Muscle of back (tissue), 13 donors: ENCODE measurements at places on chromosomes 16 and 17.
A peak's percentile ranks its signal among the peaks of the same experiment; 100 is the strongest.

GRCh38 chr17:81348097-81349055 is 46.9 kb upstream of the BAHCC1 start:
- DNase-seq, result no peak

GRCh38 chr17:49218941-49219913 is 8.7 kb downstream of the ABI3 start:
- DNase-seq, result no peak

- DNase-seq, result no peak
These were observed 68.1 kb downstream of the NDEL1 start for GRCh38 chr17:8503807-8504206.

- no peak for DNase-seq
These were observed 5.8 kb upstream of the OGFOD3 start for GRCh38 chr17:82424001-82424862.

DNA sequence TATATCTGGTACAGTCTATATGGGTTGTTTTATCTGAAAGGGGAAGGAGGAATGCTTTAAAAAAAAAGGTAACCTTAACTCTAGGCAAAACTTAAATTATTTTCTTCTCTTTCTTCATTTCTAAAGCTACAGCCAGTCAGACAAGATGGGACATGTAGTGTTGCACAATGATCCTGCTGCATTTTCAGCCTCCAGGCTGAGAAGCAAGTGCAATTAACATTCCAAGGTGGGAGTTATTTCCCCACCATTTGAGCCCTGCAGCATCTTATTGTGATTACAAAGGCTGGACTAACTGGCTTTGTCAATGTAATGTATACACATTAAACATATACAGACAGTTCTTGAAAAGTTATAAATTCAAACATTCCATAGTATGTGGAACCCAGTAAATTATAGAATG is 22.6 kb upstream of the NF1 start:
- no peak for DNase-seq

- peak; percentile 46 for DNase-seq
These were observed 13.9 kb downstream of the HAGH start for GRCh38 chr16:1812732-1813163.

GRCh38 chr16:65125871-65126270 is 4.0 kb upstream of the CDH11 start:
- DNase-seq, result no peak

DNA sequence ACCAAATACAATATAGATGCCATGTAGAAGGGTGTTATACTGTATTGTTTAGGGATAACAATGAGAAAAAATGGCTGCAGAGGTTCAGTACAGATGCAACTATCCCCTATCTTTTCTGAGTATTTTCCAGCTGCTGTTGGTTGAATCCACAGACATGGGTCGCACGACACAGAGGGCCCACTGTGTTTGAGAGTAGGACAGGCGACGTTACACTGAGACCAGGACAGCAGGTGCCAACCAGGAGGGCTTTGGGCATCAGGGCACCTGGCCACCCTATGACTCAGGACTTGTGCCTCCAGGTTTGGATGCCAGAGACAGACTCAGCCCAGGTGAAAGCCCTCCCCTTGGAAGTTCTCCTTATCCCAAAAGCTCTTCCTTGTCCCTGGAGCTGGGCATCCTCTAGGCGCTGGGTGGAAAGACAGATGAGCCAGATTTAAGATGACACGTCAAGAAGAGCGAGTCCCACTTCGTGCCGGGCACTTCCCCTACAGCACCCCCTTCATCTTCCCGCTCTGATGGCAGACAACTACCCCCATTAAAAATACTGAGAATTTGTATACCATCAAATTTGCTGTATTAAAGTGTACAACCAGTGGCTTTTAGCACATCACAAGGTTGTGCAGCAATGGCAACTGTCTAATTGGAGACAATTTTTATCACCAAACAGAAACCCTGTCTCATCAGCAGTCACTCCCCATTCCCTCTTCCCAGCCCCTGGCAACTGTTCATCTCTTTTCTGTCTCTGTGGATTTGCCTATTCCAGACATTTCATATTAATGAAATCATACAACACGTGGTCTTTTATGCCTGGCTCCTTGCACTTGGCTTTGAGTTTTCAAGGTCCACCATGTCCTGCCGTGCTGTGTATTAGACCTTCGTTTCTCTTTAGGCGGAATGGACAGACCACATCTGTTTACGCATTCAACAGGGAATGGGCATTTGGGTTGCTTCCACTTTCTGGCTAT is 30.6 kb downstream of the TNFRSF13B start:
- DNase-seq, result peak; percentile 65

DNA sequence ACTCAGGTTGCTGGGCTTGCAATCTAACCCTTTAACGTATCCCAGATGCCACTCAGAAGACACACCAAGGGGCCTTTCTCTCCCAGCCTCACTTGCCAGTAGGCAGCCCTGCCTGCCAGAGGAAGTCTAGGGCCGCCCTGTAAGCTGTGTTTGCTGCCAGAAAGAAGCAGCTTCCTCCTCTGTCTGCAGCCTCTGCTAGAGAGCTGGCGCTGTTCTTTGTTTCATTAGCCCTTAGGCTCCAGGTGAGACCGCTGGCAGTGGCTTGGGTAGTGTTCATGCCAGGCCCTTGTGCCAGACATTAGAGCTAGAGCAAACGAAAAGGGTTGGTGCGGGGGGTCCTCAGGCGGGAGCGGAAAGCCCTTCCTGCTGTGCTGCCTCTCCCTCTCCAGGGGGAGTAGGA is 8.9 kb downstream of the CTRL start:
- no peak for DNase-seq

DNA sequence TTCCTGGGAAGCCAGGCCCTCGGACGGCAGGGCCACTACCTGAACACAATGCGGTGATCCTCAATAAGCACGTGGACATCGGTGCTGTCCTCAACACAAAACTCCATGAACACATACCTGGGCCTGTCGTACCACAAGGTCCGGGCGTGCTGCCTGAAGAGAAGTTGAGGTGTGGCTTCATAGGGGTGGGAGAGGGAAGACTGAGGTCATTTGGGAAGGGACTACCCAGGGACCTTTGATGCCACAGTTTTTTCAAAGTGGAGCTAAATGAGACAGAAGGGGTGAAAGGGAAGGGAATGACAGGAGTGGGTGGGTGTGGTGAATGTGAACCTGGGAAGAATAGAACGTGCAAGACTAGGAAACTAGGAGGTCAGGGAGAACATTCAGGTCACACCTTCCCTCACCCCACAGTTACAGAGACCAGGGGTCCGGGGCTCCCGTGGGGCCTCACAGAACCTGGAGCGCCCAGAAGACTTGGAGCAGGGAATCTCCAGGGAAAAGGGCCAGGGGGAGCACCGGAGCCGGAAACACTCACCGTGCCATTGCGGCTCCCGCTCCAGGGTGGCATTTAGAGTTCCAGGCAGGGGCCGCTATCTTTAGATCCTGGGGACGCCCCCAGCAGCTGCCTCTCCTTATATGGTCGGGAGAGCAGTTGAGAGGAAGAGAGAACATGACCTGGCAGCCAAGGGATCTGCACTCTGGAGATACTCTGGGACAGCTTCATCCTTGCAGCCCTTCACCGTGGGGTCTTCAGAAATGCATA is at the start of gene PTGES3L:
TSS of gene PTGES3L (minus strand) at position 570 of the 763 bp plus-strand sequence. CDS start at position 543, 27 bp downstream.
- DNase-seq, result peak; percentile 73

- no peak for DNase-seq
These were observed 180.2 kb upstream of the CACNG5 start for GRCh38 chr17:66654764-66655163.
